Esophagus squamous epithelium (tissue), 5 donors: ENCODE measurements at places on chromosomes 4 and X. TPM values are rescaled to one million over a fixed set of nuclear protein-coding genes. Genes with fewer than 3 reads are reported as not detected.

DNA sequence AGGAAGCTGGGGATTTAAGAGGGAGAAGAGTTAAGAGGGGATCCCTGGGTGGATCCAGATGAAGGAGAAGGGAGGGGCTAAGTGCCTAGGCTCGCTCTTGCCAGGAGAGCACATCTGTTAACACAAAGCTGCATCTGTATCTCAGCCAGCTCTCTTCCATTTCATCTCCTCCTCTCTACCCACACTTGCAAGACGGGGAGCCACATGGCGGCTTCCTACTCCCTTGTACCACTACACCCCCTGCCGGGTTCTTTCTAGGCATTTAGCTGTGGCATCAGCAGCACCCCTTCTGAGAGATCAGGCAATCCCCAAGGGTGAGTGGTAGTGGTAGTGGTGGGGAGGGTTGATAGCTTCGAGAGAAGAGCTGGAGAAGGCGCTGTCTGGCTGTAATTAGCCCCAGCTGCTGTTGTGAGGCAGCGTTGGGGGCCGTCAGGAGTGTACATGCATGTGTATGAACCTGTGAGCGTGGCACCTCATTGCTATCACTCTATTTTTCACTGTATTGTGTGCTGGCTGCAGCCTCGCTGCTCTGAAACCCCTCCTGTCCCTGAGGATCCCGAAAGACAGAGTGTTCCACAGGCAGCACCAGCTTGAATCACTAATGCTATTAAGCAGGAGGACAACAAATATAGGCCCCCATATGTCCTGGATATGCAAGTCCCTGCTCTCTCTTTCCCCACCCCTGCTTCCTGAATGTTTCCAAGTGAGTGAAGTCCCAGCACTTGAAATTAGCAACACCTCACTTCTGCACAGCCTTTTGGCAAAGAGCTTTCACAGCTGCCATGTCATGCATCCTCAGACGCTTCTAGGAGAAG lies 73.7 kb downstream of the RTL9 start:
- DNase-seq, result no peak

DNA sequence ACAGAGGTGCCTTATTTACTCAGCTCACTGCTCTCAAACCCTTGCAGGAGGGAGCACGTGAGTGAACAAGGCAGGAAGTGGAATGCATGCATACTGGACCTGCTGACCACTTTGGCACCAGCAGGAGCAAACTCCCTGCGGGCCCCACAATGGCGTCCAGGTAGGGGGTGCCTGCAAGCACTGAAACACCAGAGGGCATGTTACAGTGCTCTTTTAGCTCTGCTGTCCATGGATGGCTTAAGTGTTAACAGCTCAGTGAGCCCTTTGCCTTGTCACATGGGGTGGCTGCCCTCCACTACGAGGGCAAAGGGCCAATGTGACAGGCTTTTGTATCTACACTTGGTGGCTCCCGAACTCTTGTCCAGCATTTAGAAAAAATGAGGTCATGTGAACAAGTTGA lies 199.5 kb upstream of the UGT8 start:
- no peak for DNase-seq

GRCh38 chr4:128220286-128221235 lies 67.1 kb downstream of the PGRMC2 start:
- no peak for DNase-seq

The ASMT gene
- total RNA-seq, result not detected

DNA sequence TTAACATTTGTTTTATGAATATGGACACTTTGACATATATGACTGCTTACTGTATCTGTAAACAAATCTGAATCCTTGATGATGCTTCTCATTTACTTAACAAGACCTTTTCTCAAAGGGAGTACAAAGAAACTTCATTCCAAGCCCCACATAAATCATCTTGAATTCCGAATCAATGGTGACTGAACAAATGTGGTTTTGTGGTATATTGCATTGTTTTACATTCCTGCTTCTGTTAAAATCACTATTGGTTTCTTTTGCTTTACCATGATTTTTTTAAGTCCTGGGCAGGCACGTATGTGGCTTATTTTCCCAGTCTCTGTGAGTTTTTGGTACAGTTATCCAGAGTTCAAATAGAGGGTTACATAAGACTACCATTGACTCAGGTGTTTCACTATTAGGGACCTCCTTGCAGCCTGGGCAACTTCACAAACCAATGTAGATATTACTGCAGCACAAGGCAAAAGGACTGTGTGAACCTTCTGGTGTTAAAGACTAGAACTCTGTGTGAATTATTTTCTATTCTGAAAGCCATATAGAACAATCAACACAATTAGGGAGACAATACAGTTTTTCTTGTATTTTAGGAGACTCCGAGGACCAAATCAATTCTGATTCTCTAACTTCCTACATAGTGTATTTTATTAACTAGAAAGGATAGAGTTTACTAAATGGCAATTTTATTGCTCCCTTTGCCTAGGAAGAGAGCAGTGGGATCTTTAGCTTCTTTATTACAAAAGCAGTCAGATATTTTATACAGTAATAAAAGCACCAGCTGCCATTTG lies 196.4 kb downstream of the GALNTL6 start:
- DNase-seq, result no peak

The P2RY4 gene
- not detected for total RNA-seq

DNA sequence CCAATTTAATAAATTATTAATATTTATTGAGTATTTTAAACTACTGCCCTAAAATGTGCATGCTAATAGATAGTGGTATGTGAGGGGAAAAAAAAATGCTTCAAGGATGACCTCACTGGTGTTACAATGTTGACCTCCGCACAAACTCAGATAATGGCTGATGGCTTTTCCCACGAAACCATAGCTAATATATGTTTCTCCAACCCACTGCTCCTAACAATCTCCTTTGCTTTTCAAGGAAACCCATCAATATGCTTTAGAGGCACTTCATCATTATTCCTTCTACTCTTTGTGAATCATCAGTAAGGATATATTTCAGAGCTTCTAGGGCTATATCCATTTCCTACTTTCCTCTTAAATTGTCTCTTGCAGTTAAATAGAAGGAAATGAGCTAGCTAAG lies 1752.0 kb upstream of the TENM3 start:
- no peak for DNase-seq

The NAT8L gene
- under 0.01 TPM for total RNA-seq

DNA sequence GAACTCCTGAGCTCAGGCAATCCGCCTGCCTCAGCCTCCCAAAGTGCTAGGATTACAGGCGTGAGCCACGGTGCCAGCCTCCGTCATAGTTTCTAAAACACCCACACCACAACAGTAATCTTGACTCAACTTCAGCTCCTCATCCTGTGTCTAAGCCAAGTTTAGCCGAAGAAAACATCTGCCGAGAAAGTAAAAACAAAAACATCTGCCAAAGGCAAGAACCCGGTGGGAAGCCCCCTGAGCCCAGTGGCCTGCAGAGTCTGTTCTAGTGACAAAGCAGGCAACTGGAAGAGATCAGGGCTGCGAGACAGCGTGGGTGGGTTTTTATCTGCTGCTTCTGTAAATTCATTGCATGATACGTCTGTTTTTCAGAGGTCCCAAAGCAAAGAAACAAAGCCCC lies 26.6 kb upstream of the CD99 start:
- no peak for DNase-seq

DNA sequence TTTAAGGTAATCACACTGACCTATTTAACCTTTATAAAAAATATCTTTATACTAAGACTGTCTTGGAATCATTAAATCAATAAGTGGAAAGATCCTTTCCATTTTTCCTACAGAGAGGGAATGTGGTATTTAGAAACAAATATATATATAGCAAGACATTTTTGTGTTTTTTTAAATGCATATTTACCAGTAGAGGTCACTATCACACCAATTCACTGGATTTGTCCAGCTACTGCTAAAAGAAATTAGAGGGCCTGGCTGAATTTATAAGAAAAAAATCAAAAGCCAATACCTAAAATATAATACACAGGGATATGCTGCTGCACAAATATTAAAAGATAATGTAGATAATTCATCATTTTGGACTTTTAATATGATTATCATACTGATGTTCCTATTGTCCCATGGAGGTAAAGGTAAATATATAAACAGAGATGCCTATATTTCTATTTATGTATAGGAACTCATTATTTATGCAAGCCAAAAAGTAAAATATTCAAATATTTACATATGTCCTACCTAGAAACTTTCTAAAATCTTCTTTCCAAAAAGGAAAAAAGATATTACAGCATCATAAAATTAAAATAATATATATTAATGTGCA lies 69.5 kb downstream of the PDE5A start:
- no peak for DNase-seq

DNA sequence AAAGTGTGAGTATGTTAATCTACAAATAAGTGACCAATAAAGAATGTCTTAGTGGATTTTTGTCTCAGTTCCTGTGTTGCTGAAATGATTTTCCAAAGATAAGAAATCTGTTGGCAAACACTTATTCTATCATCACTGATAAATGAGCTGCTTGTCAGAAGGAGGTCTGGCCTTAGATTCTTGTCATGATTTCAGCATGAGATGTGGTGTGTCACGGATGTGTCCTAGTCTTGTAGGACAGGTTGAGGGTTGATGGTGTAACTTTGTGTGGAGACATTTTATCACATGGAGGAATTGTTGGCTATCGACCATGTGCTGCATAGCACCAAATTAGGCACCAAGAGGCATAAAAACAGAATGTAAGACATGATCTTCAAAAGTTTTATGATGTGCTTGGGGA lies 31.8 kb upstream of the LIMCH1 start:
- DNase-seq, result no peak

DNA sequence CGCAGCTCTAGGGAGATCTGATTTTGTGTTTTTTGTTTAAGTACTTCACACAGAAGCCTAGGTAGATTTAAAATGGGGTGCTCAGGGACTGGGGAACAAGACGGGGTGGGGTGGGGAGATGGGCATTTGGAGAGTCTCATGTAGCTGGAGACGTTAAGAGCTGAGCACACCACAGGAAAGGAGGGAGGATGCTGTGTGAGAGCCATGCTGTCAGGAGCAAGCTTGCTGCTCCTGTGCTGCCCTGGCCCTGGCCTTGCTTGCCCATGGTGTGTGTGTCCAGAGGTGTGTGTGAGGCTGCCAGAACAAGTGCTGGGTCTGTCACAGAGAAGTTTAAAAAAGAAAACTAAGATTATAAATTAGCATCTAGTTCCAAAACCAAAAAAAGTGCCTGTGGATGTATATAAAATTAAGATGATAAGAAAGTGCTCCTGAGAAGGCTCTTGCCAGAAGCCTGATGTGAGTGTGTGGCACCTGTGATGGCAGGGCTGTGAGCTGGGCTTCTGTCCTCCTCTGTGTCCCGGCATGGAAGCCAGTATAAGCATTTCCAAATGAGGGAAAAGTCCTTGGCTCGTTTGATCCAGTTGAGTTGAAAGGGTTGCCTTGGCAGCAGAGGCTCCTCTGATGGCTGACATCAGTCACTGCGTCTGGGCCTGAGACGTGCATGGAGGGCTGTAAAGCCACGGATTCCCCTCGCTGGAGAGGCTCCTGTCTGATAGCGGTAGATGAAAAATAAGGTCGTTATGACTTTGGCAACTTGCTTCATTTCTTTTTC lies 63.5 kb downstream of the NELFA start:
- DNase-seq, result no peak

GRCh38 chr4:185883591-185883990 lies 71.6 kb upstream of the SORBS2 start:
- DNase-seq, result no peak

The CYSLTR1 gene
- total RNA-seq, result 0.76 TPM

The ANXA10 gene
- 0.19 TPM for total RNA-seq

GRCh38 chr4:18022572-18023050 lies 1.1 kb upstream of the LCORL start:
- DNase-seq, result no peak

DNA sequence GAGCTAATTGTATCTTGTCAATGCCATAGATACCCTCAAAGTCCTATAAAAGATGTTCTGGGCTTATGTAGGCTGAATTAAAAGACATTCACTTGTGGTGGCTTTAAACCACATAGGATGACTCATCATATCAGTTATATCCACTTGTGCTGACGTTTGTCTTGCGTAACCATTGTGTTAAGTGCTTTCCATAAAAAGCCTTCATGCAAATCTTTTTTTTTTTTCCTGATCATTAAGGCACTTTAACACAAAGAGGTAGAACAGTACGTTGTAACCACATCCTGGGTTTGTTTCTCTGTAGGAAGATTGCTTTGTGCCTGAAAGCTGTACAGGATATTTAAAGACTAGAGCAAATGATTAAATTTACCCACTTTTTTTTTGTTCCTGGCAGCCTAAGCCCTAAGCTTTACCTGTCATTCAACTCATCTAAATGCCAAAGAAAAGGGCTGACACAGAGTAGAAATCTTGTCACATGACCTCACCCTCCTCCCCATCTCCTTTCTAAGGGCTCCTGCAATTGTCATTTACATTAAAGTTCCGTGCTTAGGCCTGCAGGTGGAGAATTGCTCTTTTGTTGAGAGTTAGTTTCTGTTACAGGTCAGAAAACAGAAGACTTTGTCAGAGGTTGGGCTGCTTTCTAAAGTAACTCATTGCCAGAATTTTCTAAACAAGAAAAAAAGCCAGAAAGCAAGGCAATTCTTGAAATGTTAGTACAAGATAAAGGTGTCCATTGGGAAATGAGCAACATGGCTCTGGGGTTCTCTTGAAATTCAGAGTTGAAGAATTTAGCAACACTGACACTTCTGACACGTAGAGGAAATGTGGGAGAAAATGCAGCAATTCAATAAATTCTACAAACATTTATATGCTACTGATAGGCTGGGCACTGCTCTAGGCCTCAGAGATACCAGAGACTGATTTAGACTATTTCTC lies 555.6 kb downstream of the PPARGC1A start:
- no peak for DNase-seq

DNA sequence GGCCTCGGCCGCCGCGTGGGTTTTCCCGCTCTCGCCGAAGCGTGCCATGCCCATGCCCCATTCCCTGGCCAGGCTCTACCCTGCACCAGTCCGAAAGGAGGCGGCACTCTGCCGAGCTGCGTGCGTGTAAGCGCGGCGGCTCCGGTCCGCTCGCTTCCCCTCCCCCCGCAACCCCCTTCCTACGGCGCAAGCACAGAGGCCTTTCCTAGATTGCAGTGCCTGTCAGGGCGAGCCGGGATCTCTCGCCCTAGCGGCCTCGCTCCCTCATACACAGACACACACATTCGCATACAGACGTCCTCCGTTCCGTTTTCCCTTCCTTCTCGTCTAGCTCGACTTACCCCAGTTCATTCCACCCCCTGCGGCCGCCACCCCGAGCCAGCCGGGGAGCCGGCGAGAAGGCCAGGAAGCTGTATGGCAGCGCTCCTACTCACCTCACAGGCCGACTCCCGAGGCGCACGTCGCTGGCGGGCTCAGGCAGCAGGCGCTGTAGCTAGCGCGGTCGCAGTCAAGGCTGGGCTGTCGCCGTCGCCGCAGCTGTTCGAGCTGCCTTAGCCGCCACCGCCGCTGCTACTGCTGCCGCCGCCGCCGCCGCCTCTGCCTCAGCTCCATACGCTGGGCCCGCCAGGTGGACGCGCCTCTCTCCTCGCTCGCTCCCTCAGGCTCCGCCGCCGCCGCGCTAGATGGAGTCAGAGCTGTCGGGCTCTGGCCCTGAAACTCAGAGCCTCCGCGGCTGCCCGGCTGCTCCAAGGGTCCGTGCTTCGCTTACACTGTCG lies 615 bp downstream of the NEXMIF start:
- DNase-seq, result no peak

GRCh38 chr4:173094739-173095421 lies 73.7 kb upstream of the GALNT7 start:
- no peak for DNase-seq
